ENCODE measurements at places on chromosomes 7 and 10.

DNA sequence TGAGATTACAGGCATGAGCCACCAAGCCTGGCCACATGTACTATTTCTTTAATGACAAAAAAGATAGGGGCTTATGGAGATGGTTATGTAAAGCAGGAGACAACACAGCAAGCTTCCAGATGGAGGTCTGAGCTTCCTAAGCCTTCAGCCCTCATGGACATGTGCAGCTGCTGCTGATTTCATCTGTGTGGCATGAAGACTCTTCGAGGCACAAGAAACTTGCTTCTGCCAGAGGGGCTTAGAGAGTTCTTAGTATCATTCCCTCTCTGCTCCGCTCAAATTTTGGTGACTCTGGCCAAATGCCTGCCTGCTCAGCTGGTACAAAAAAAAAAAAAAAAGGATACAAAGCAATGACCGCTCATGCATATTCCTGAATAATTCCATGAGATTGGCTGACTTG lies 552.5 kb downstream of the TYW1 start:
- DNase-seq, result no peak

GRCh38 chr7:134703782-134704181 lies 57.1 kb downstream of the BPGM start:
- DNase-seq, result no peak

- no peak for DNase-seq
These were observed 1.9 kb downstream of the PTEN start for GRCh38 chr10:87865241-87865881.

GRCh38 chr7:157622000-157622399 lies 285.2 kb downstream of the DNAJB6 start:
- DNase-seq, result no peak

DNA sequence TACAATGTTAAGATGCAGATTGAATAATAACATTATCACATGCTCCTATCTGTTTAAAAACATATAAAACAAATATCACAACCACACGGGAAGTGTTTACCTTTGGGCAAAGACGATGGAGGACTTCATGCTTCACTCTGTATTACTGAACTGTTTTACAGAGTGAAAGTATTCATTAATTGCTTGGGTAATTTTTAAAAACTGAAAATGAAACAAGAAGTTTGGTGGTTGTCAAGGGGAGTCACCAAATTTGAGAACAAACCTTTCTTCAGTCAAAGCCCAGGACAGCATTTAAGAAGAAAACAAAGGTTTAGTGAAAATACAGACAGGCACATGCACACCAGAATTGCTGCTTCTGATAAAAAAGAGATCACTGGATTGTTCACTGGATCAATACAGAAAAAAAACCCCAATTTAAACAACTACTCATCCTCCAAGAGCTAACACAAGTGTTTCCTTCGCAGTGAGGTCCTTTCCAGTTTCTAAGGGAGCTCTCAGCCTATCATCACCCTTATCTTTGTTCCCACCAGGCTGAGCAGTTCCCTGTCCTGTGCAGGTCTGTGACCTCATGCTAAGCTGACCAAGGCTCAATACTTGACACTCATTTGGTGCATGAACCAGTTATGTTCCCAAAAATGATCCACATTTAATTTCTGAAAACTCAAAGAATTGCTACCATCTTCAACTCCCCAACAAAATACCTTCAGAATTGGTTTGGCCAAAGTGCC lies 8.8 kb downstream of the PARP12 start:
- no peak for DNase-seq

- DNase-seq, result no peak
These were observed 380.2 kb upstream of the MKI67 start for GRCh38 chr10:128506423-128506822.

DNA sequence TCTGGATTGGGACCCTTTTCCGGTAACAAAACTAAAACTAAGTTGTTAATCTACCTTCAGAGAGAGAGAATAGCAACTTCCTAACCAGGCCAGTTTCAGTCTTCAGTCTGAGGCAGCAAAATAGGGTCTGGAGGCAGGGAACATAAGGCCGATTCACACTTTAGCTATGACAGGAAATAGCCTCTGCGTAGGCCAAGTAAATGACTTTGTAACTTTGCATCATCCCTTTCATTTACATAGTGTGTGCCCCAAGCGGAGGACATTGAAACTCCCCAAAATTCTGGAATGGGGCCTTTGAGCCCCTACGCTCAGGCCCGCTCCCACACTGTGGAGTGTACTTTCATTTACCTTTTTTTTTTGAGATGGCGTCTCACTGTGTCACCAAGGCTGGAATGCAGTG lies 1.7 kb upstream of the UPP1 start:
- no peak for DNase-seq

- no peak for DNase-seq
These were observed 3.2 kb downstream of the HTRA1 start for GRCh38 chr10:122464586-122464985.

DNA sequence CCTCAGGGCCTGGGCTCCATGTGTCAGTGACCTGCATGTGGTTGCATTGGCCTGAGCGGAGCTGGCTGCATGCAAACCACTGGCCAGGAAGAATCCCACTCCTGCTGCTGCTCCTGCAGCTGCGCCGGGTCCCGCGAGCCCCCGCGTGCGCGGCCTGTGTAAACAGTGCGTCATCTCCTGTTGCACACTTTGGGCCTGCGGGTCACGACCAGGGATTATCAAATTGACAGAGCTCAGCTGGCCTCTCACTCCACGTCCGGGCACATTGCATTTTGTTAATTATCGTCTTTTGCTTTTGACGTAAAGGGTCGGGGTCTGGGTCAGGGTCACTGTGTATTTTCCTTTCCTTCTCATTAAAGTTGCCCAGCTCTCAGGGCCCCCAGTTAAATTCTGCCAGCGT lies 132.6 kb downstream of the RGS10 start:
- no peak for DNase-seq

- DNase-seq, result no peak
These were observed 112.0 kb downstream of the NEURL1 start for GRCh38 chr10:103605359-103606096.

DNA sequence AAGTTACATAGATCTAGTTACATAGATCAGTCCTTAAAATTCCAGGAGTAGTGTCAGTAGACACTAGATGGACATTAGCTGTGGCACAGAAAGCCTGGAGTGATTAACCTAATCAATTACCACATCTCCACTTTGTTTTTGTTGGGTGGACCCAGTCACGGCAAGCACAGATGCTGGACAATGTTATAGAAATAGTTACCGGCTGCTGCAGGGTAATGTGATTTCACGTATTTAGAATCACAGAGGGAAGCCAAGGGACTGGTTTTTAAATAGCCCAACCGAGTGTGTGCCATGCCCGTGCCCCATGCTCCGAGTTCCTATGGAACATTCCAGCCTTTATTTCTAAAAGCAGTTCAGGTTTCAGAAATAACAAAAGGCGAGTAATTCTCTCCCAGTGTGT lies 2.8 kb downstream of the LGI1 start:
- DNase-seq, result no peak

DNA sequence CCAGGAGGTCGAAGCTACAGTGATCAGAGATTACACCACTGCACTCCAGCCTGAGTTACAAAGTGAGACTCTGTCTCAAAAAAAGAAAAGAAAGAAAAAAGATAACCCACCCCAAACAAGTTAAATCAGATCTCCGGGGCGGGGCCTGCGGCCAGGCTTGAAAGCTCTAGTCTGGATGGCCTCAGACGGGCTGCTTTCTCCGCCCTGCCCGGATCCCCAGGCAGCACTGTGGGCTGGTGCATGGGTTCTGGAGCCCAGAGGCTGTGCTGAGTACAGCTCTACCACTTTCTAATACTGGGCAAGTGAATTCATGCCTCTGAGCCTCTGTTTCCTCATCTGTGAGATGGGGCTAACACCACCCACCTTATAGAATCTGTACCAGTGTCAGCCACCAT lies 83.7 kb downstream of the ZMIZ1 start:
- DNase-seq, result no peak

GRCh38 chr10:131885391-131886165 lies 15.2 kb upstream of the PPP2R2D start:
- DNase-seq, result no peak

GRCh38 chr10:64682043-64682442 lies 1160.8 kb downstream of the REEP3 start:
- no peak for DNase-seq

GRCh38 chr7:94662548-94662947 lies 6.6 kb upstream of the SGCE start:
- DNase-seq, result no peak

DNA sequence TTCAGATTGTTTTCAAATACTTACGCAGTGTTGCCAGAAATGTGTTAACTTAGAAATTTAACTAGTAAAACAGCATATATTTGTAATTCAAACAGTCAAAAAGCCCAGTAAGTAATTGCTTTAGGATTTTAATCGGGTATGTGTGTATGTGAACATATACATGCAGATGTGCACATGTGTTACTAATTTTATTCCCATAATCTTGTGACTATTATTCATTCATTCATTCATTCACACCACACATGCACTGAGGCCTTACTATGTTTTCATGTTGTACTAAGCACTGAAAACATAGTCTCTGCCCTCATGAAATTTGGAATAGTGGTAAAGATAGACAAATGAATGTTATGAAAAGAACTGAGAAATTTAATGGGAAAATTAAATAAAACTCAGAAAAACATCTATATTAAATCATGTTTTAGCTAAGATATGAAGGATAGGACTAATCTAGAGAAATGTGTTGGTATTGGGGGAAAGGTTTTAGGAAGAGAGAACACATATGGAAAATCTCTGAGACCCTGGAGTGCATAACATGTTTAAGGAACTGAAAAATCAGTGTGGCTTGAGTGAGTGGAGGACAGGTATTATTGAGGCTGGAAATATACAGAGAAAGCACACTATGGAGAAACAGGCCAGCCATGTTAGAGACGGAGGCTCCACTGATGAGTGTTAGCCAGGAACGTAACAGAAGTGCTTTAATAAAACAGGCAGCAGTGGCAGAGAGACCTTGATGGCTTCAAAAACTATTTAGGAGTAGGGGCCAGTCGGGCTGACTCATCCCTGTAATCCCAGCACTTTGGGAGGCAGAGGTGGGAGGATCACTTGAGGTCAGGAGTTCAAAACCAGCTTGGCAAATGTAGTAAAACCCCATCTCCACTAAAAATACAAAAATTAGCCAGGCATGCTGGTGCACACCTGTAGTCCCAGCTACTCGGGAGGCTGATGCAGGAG lies 80.3 kb downstream of the HDAC9 start:
- no peak for DNase-seq

GRCh38 chr7:23892019-23892418 lies 182.0 kb downstream of the STK31 start:
- DNase-seq, result no peak

- DNase-seq, result no peak
These were observed 15.4 kb downstream of the AQP1 start for GRCh38 chr7:30927040-30927439.

GRCh38 chr7:163971-164881 lies 28.1 kb upstream of the FAM20C start:
- no peak for DNase-seq

DNA sequence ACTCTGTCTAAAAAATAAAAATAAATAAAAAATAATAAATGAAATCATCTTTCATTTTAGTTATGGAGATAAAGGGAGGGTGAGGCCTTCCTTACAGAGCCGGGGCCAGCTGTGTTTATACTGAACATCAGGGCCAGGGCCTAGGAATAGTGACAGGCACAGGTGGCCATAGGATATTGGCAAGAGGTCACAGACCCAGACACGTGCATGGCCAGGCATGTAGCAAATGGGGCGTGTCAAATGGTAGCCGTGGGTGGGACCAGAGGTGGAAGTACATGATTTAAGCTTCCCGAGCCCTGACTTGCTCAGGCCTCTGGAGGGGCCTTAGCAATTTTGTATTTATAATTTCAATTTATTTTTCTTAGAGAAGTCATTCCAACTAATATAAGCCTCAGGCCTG lies 353.0 kb downstream of the ANKRD30A start:
- DNase-seq, result no peak

GRCh38 chr10:62079885-62080559 lies 178.5 kb downstream of the ARID5B start:
- no peak for DNase-seq

DNA sequence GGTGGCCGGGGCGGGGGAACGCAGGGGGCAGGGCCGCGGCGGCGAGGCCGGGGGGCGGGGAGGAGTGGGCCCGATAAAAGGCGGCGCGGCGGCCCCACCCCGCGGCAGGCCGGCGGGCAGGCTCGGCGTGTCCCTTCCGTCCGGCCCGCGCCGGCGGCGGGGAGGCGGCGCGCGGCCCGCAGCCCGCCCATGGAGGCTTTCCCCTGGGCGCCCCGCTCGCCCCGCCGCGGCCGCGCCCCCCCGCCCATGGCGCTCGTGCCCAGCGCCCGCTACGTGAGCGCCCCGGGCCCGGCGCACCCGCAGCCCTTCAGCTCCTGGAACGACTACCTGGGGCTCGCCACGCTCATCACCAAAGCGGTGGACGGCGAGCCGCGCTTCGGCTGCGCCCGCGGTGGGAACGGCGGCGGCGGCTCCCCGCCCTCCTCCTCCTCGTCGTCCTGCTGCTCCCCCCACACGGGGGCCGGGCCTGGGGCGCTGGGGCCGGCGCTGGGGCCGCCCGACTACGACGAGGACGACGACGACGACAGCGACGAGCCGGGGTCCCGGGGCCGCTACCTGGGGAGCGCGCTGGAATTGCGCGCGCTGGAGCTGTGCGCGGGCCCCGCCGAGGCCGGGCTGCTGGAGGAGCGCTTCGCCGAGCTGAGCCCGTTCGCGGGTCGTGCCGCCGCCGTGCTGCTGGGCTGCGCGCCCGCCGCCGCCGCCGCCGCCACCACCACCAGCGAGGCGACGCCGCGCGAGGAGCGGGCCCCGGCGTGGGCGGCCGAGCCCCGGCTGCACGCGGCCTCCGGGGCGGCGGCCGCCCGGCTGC lies at the start of gene NANOS1:
NANOS1 (plus strand) TSS at position 102 of the 808 bp plus-strand sequence; CDS start at position 190, 88 bp downstream.
- no peak for DNase-seq

DNA sequence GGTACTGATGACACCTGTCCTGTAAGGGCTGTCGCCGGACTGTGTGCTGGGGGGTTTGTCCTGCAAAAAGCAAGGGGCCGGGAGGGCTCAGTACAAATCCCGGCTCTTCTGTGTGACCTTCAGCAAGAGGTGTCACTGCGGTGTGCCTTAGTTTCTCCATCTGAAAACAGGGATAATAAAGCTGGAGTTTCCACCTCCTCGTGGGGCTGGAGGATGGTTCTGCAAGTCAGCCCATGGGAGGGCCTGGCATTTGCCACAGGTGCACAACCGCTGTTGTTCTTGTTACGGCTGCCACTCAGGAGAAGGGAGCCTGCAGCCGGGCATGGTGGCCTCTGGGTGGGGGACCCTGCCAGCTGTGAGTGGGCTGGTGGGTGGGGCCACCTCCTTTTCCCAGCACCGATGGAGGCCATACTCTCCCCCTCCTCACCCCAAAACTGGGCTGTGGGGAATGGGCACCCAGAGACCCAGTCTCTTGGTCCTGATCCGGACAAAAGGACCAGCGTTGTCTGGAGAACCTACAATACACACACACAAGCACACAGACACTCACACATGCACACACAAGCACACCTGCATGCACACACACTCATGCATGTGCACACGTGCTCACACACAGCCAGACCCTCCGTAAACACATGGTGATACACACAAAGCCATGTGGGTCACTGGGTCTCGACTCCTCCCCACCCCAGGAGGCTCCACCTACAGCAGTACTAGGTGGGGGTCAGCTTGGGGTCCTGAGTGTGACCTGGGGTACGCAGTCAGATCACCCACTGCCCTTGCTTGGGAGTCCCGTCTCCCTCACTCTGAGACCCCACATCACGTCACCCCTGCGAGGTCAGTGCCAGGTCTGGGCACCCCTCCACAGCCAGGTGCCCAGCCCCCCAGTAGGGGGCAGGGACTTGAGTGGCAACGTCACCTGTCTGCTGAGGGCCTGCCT lies 34.1 kb downstream of the ELFN1 start:
- no peak for DNase-seq

GRCh38 chr7:16840094-16840493 lies 35.3 kb upstream of the AGR2 start:
- no peak for DNase-seq

- no peak for DNase-seq
These were observed 109.4 kb upstream of the PDE1C start for GRCh38 chr7:32179567-32179966.

Data from DMS153 (cell line).